Stimulated activated CD4-positive, alpha-beta T cell treated with anti-CD3 and anti-CD28 coated beads, Interleukin-15, amount 100 ng/mL, for 1 hour (primary cell): ENCODE measurements at places on chromosomes 7 and 10.

- no peak for DNase-seq
These were observed 4.4 kb upstream of the CDH23 start for GRCh38 chr10:71392292-71392691.

DNA sequence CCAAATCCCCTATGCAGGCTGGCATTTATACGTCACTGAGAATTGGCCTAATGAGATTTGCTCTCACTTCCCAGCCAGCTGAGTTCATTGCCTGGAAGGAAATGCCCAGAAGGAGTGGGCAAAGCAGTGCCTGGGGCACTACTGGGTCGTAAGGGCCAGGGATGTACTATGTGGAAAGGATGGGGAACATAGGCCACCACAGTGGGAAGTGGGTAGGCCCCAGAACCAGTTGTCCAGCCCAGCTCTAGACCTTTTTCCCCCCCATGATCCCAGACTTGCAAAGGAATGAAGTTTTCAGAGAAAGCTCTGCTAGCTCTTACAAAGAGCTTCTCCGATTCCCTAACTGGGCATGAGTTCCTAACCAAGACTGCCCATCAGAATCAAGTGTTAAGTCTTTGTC, 13.9 kb downstream of the TRPV5 start:
- DNase-seq, result no peak

GRCh38 chr10:4847561-4848355, 21.8 kb downstream of the AKR1E2 start:
- DNase-seq, result no peak

DNA sequence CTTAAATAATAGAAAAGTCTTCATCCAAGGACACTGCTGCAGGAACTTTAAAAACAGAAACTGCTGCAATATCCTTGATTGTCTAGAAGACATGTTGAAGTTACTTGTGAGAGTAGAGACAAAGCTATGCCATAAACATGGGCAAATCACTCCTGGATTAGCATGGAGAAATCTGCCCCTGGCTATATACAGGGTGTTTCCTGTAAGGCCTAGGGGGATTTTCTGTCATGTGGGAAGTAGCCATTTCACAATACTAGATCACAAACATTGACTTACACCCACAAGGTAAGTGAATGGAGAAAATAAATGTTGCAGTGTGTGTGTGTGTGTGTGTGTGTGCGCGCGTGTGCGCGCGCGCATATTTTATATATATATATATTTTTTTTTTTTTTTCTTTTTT, 35.2 kb upstream of the PDK4 start:
- DNase-seq, result no peak

GRCh38 chr10:51788273-51788672, 88.9 kb upstream of the CSTF2T start:
- DNase-seq, result no peak

GRCh38 chr10:124008187-124008586, 85.2 kb downstream of the CHST15 start:
- DNase-seq, result no peak

DNA sequence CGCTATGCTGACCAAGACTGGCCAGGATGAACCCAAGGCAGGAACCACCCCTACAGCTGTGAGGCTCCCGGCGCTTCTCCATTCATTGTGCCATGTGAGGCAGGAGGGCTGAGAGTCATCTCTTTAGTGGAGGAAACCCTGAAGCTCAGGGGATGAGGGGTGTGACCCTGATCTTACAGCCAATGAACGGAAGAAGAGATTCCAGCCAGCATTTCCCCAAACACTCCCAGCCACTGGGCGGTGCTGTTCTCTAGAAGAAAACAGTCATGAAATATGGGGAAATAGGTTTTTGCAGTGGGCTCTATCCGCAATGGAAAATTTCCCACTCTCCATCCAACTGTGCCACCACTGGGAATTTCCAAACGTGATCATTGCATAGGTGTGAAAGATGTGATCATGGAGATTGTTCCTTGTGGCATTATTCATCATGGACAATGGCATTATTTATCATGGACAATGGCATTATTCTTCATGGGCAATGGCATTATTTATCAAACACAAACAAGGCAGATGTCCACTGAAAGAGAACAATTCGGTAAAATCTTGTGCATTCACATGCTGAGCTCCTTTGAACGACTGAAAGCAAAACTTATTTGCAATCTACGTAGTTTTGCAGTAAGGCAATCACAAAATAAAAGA, 14.0 kb upstream of the SLC18A2 start:
- DNase-seq, result no peak

DNA sequence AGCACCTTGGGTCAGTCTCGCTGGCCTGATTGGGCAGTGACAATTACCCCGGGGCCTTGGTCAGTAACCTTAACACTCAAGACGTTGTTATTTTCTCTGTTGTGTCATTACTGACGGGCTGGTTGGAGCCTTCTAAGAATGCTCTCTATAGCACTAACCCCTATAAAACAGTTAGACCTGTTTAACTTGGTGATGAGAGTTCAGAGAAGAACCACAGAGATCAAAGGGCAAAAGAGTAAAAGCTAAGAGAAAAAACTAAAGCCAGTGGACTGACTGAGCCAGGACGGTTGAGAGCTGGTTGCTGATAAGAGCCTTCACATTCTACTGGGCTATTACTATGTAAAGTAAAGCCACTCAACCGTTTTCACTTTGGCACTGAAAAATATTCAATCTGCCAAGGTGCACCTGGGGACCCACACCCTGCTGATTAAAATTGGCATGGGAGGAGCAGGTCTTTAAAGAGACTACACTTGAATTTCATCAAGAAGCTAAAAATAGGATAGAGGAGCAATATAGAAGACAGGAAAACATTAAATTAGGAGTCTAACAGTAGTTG, 13.6 kb upstream of the ITGB1 start:
- DNase-seq, result no peak

DNA sequence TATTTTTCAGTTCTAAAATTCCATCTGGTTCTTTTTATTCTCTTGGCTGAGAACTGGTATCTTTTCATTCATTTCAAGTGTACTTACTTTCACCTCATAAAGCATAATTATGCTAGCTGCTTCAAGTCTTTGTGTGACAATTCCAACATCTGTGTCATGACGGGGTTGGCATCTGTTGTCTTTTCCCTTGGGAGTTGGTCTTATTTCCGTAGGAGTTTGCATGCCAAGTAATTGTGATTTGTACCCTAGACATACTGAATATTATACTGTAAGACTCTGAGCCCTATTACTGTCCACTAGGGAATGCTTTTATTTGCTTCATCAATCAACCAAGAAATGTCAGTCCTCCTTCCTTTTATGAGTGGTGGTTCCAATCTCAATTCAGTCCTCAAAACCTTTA, 24.6 kb upstream of the HUS1 start:
- DNase-seq, result no peak

- no peak for DNase-seq
These were observed 177.3 kb downstream of the DKK1 start for GRCh38 chr10:52491246-52491995.

GRCh38 chr7:28083998-28084985, 96.3 kb downstream of the JAZF1 start:
- DNase-seq, result no peak

DNA sequence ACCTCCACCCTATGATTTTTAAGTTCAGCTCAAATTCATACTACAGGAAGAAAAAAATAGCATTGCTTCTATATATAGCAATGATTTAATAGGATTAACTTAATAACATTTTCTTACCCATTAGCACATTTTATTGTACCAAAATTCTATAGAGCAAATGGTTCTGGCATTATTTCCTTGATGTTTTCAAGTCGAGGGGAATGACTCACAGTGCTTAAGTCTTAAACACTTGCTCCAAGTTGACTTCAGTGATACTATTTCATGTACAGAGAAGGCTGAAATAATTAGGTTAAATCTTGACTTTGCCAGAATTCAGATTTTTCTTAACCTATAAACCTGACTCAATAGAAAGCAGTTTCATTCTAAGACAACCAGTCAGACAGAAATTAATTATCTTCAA, 1133.8 kb downstream of the SORCS3 start:
- no peak for DNase-seq

GRCh38 chr7:151371266-151371665, 29.7 kb downstream of the NUB1 start:
- no peak for DNase-seq

DNA sequence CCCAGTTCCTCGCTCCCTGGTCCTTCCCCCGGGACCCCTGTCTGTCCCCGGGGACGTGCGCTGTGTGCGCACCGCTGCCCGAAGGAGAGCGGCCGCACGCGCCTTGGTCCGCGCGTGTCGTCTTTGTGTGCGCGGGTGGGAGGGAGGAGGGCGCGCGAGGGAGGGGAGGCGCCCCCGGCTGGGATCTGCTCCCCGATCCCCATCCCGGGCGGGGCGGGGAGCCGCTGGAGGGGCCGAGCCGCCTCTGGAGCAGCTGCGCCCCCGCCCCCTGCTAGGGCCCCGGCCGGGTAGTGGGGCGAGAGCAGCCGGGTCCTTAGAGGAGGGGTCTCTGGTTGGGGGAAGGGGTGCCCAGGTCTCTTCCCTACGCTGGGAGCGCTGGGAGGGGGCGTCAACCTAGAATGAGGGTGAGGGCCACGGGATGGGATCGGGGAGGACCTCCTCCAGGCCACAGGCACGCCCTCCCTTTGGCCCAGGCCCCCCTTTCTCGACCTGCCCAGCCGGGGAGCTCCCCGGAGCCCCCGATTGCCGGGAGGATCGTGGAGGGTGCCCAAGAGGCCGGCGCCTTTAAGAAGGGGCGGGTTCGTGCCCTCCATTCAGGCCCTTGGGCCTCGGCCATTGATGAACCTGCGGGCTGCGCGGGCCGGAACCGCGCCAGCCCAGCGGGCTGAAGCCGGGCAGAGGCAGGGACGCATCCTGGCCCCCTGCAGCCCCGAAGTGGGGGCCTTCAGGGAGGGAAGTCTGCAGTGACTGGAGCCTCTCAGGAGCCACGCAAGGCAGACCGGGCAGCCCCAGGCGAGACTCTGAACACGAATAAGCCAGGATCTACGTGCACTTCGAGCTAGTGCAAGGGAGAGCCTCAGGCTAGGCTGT, 678 bp downstream of the SH2B2 start:
- DNase-seq, result no peak

GRCh38 chr10:123904834-123905409, 13.3 kb upstream of the CPXM2 start:
- DNase-seq, result no peak

DNA sequence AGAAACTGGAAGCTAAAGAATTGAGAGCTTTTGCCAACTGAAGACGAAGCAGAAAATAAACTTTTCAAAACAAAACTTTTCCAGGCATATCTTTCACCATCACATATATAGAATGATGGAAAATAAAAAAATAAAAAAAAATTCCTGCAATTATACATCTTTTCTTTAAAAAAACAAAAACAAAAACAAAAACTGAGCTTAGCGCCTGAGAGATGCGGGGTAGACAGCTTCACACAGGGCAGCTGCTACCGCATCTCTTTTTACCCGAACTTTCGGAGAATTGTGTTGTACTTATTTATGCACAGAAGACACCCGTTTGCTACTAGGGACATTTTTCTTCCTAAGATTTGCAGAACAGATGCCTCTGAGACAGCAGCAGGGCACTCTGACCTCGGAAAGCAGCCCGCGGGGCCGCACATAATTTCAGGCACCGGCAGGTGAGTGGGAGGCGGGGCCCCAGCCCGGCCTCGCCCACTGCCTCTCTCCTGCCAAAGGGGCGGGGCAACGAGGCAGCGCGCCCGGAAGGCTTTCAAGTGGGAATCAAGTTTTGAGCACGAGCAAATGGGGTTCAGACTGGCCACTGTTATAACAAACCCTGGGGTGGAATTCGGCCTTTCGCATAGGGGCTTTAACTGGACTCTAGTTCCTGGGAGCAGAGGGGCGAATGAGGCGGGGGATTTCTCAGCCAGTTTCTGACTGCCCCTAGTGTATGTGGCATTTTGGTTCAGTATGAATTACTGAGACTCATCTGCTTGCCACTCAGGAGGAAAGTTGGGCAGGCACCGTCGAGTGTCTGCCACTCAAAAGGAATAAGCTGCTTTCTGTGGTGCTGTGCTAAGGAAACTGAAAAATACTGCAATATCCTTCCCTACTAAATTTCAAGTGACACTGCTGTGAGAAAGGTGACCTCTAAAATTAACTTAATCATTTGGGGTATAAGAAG, 18.5 kb upstream of the FAM133B start:
- no peak for DNase-seq

DNA sequence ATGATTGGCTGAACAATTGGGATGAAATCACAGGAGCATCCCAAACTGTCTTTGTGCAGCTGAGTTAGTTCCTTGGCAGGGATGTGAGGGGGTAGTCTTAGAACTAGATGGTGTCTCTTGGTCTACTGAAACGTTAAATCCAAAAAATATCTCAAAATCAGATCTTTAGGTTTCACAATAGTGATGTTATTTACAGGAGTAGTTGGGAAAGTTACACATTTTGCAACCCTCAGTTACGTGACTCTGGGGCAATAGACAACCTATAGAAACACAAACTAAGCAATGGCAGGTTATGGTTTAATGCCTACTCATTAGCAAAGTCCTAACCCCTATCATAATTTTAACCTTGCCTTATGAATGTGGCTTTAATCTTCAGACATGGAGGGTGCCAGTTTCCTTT, 24.0 kb downstream of the PKD1L1 start:
- no peak for DNase-seq

GRCh38 chr10:422675-423074, 266.8 kb downstream of the DIP2C start:
- DNase-seq, result no peak

DNA sequence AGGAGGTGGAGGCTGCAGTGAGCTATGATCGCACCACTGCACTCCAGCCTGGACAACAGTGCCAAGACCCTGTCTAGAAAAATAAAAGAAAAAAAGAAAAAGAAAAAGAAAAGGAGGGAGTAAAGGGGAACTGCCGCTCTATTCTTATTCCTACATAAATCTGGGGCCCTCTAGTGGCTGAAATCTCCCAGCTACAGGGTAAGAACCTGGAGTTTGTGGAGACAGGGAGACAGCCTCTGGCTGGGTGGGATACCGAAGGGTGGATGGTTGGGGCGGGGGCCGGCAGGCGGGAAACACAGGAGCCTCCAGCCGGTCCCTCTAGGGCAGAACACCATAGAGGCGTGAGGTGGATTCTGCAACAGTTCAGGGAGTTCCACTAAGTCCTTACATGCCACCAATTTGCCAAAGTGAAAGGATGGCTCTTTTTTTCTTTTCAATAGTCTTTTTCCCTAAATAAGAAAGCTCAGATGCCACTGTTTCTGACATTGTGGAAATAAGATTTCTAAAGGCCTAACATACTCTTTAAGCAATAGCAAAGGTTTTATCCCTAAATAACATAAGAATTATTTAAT, 117.3 kb downstream of the SVIL start:
- DNase-seq, result no peak

DNA sequence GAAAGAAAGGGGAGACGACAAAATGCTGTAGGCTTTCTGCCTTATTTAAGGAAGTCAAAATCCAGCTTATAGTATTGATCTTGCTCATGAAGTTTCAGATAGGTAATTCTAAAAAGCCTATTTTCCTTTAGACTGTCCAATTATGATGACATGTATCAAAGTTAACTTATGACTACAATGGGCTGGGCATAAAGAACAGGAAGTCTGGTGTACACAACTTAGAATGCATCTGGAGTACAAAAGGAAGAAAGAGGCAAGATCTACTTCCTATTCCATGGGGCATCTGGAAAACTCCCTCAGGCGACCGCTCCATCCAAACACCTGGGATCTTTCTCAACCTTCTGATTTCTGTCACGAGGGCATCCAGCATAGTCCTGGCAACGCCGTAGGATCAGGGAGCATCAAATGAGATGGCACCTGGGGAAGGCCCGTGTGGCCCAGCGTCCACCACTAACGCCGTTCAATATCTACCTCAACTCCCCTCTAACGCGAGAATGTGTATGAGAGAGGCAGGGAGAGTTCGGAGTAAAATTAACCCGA, 512 bp downstream of the FAM24B start:
- DNase-seq, result no peak

GRCh38 chr10:48946891-48947500, 7.4 kb upstream of the LRRC18 start:
- DNase-seq, result no peak
